Natural killer cell (primary cell): ENCODE measurements at places on chromosomes 16 and 17. TPM values are rescaled to one million over a fixed set of nuclear protein-coding genes. Genes with fewer than 3 reads are reported as not detected.

Gene TAC4
- total RNA-seq, result not detected

DNA sequence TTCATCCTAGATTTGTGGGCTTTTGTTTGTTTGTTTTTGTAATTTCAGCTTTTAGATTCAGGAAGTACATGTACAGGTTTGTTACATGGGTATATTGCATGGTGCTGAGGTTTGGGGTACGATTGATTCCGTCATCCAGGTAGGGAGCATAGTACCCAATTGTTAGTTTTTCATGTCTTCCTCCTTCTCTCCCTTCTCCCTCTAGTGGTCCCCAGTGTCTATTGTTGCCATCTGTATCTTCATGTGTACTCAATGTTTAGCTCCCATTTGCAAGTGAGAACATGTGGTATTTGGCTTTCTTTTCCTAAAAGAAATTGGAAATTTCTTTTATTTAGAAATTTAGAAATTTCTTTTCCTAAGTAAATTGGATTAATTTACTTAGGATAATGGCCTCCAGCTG lies 37.1 kb upstream of the BCAS3 start:
- no peaks in the 10 kb centered on the region for H3K27me3 ChIP-seq
- H3K36me3 ChIP-seq, result peaks cover 7% of the 10 kb centered on the region
- H3K4me3 ChIP-seq, result no peak overlapping the region
- H3K27ac ChIP-seq, result no peak overlapping the region
- no peaks in the 10 kb centered on the region for H3K4me1 ChIP-seq

Gene ATF7IP2
- 43.8 TPM for total RNA-seq

Gene C17orf107
- total RNA-seq, result 24.4 TPM

DNA sequence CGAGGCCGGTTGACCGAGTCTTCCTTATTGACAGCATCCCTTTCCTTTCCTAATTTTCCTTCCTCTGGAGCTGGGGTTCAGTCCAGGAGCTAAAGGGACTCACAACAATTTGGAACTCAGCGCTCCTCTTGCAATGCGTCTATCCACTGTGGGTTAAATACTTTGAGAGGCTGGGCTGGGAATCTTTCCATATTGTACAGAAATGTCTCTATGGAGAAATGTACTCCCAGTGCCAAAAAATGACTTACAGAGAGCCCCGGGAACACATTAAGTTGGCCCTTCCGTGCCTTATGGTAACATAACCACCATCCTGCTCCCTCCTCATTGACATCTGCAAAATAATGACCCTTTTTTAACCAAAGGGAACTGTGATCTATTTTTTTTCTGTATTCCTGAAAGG lies 192.8 kb downstream of the FTO start:
- H3K36me3 ChIP-seq, result no peaks in the 10 kb centered on the region
- H3K4me1 ChIP-seq, result no peaks in the 10 kb centered on the region
- no peak overlapping the region for H3K27ac ChIP-seq
- H3K27me3 ChIP-seq, result no peaks in the 10 kb centered on the region

GRCh38 chr17:28191018-28191417 lies 128.0 kb upstream of the TMEM97 start:
- no peak for DNase-seq
- no peaks in the 10 kb centered on the region for H3K27me3 ChIP-seq
- no peak overlapping the region for H3K27ac ChIP-seq
- no peak overlapping the region for H3K4me3 ChIP-seq

DNA sequence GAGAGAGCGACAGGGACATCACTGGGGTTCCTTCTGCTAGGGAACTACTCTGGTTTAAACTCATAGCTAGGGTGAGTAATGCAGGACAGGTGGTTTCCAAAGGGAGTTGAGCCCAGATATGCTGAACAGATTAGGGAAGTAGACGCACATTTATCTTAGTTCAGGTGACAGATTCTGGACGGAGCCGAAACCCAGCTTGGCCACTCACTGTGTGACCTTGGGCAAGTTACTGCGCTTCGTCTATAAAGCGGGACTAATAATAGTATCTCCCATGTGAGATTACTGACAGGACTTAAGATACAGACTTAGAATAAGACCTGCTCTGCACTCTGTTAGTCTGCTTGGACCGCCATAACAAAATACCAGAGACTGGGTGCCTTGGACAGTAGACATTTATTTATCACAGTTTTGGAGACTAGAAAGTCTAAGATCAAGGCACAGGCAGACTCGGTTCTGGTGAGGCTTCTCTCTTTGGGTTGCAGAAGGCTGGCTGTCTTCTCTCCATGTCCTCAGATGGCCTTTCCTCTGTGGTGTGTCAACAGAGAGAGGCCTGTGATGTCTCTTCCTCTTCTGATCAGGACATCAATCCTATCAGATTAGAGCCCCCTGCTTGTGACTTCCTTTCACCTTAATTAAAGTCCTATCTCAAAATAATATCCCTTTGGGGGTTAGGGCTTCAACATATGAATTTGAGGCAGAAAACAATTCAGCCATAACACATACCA lies 12.1 kb downstream of the SCNN1G start:
- no peak overlapping the region for H3K27ac ChIP-seq
- no peak overlapping the region for H3K4me3 ChIP-seq
- no peaks in the 10 kb centered on the region for H3K27me3 ChIP-seq
- H3K4me1 ChIP-seq, result no peaks in the 10 kb centered on the region
- no peak for DNase-seq

Gene SYT17
- 0.65 TPM for total RNA-seq

- no peak overlapping the region for H3K4me3 ChIP-seq
- peaks cover 19% of the 10 kb centered on the region for H3K4me1 ChIP-seq
- H3K27me3 ChIP-seq, result no peaks in the 10 kb centered on the region
- no peak for DNase-seq
- H3K36me3 ChIP-seq, result peaks cover 79% of the 10 kb centered on the region
- no peak overlapping the region for H3K27ac ChIP-seq
Observed at GRCh38 chr17:17156511-17156910, 49.6 kb downstream of the PLD6 start.

GRCh38 chr17:41284043-41284442 lies 8.5 kb downstream of the KRTAP9-7 start:
- H3K4me3 ChIP-seq, result no peak overlapping the region
- H3K36me3 ChIP-seq, result no peaks in the 10 kb centered on the region
- no peak overlapping the region for H3K27ac ChIP-seq
- H3K4me1 ChIP-seq, result no peaks in the 10 kb centered on the region
- peak; percentile 1 for DNase-seq

- H3K4me3 ChIP-seq, result no peak overlapping the region
- peaks cover 4% of the 10 kb centered on the region for H3K27me3 ChIP-seq
Observed at GRCh38 chr17:31564291-31564690, 172.8 kb downstream of the RAB11FIP4 start.

- no peak for DNase-seq
- H3K4me1 ChIP-seq, result no peaks in the 10 kb centered on the region
- no peaks in the 10 kb centered on the region for H3K27me3 ChIP-seq
- H3K36me3 ChIP-seq, result peaks cover 2% of the 10 kb centered on the region
Observed at GRCh38 chr17:61088556-61088955, 311.1 kb upstream of the TBX2 start.

GRCh38 chr17:36755586-36755985 lies 154.2 kb downstream of the MRM1 start:
- H3K4me1 ChIP-seq, result no peaks in the 10 kb centered on the region
- no peak overlapping the region for H3K27ac ChIP-seq
- no peaks in the 10 kb centered on the region for H3K36me3 ChIP-seq
- peak; percentile 64 for DNase-seq

DNA sequence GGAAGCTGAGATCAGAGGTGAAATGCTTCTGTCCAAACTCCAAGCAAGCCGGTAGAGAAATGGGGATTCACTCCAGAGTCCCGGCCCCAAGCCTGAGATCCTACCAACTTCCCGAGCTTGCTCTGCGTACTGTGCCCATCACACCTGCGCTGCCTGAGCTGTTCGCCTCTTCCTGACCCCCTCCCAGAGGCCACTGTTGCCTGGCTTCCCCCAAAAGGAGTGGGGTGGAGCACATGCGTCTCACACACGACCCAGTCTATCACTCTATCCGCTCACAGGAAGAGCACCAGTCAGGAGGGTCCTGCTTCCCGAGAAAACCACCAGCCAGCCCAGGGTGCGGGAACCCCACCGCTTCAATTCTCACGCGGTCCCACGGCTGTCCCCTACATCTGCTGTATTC lies 13.5 kb upstream of the C16orf95 start:
- no peak overlapping the region for H3K4me3 ChIP-seq
- H3K27ac ChIP-seq, result no peak overlapping the region
- no peaks in the 10 kb centered on the region for H3K27me3 ChIP-seq
- peaks cover 40% of the 10 kb centered on the region for H3K36me3 ChIP-seq
- no peaks in the 10 kb centered on the region for H3K4me1 ChIP-seq

Gene MT1G
- total RNA-seq, result not detected

- H3K4me3 ChIP-seq, result no peak overlapping the region
- no peaks in the 10 kb centered on the region for H3K27me3 ChIP-seq
- peak overlapping the region; percentile 83 for H3K27ac ChIP-seq
- peaks cover 32% of the 10 kb centered on the region for H3K4me1 ChIP-seq
- DNase-seq, result peak; percentile 14
- H3K36me3 ChIP-seq, result peaks cover 12% of the 10 kb centered on the region
Observed at GRCh38 chr16:88045820-88046303, 94.6 kb downstream of the BANP start.

DNA sequence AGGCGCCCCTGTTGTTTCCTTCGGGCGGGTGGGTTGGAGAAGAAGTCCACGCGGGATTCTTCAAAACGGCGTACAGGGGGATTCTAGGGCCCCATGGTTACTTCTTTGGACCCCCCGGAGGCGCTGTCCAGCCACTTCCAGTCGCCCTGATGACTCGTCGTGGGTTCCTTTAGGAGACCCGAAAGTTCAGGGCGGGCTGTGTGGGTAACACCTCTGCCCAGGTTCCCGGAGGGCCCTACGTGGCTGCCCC lies 716 bp upstream of the HIC1 start:
- peak overlapping the region; percentile 31 for H3K4me3 ChIP-seq
- no peak for DNase-seq
- peak overlapping the region; percentile 48 for H3K27ac ChIP-seq
- no peaks in the 10 kb centered on the region for H3K36me3 ChIP-seq

DNA sequence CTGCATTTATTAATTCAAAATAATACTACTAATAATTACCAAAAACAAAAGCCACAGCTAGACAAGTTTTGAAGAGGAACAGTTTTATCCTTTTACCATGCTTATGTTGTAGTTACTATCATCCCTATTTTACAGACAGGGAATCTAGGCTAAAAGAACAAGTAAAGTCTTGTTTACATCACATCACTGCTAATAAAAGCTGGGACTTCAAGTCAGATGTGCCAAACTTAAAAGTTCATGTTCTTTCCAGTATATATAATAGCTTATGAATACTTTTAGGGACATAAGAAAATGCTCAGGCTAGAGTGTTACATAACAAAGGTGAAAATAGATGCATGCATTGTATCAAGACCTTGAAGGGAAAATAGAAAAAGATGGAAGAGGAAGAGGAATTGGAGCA lies 234.2 kb downstream of the CDH11 start:
- H3K4me3 ChIP-seq, result no peak overlapping the region
- no peaks in the 10 kb centered on the region for H3K36me3 ChIP-seq
- no peak overlapping the region for H3K27ac ChIP-seq
- no peaks in the 10 kb centered on the region for H3K4me1 ChIP-seq
- H3K27me3 ChIP-seq, result no peaks in the 10 kb centered on the region
- DNase-seq, result no peak

- no peak for DNase-seq
- H3K4me3 ChIP-seq, result no peak overlapping the region
Observed at GRCh38 chr16:1747934-1748333, 23.4 kb downstream of the NME3 start.

Gene MCRIP2
- total RNA-seq, result 11.3 TPM

- peaks cover 35% of the 10 kb centered on the region for H3K4me1 ChIP-seq
- no peaks in the 10 kb centered on the region for H3K27me3 ChIP-seq
- peak within 1 kb of the TSS; percentile 11 for H3K27ac ChIP-seq
- H3K36me3 ChIP-seq, result peaks cover 47% of the 10 kb centered on the region
Observed at GRCh38 chr17:1649844-1650501, at the start of gene RILP. Gene RILP, minus strand, starts transcription at chr17:1649866. Its CDS starts 62 bp downstream, at chr17:1649804.

- no peaks in the 10 kb centered on the region for H3K36me3 ChIP-seq
- no peak for DNase-seq
- H3K27me3 ChIP-seq, result no peaks in the 10 kb centered on the region
- H3K4me3 ChIP-seq, result no peak overlapping the region
- H3K27ac ChIP-seq, result no peak overlapping the region
Observed at GRCh38 chr17:70295731-70296130, 126.4 kb downstream of the KCNJ2 start.

- H3K4me3 ChIP-seq, result no peak overlapping the region
- H3K27me3 ChIP-seq, result no peaks in the 10 kb centered on the region
- DNase-seq, result no peak
- peaks cover 28% of the 10 kb centered on the region for H3K4me1 ChIP-seq
- H3K27ac ChIP-seq, result no peak overlapping the region
- H3K36me3 ChIP-seq, result peaks cover 66% of the 10 kb centered on the region
Observed at GRCh38 chr17:41975099-41976083, 8.8 kb downstream of the CNP start.

- H3K27ac ChIP-seq, result no peak within 1 kb of the TSS
- H3K4me1 ChIP-seq, result no peaks in the 10 kb centered on the region
- no peaks in the 10 kb centered on the region for H3K36me3 ChIP-seq
- peaks cover 10% of the 10 kb centered on the region for H3K27me3 ChIP-seq
Observed at GRCh38 chr16:55323637-55324271, at the start of gene IRX6. Gene IRX6, plus strand, starts transcription at chr16:55324203. Its CDS starts 889 bp downstream, at chr16:55325092.

DNA sequence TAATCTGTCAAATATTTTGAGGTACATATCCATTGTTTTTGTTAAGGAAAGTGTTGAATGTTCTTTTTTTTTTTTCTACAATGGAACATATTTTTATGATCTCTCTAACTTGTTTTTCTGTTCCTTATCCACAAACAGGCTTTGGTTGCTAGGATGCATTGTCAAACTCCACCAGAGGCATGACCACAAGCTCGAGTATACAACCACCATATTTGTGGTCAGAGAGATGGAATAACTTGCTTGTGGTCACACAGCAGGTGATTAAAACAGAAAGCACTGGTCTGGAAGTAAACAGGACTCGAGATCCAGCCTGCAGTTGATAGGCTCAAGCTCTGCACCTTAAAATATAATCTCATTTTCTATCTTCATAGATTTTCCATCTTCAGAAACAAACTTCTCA lies 105.8 kb upstream of the ADAMTS18 start:
- H3K36me3 ChIP-seq, result no peaks in the 10 kb centered on the region
- no peak overlapping the region for H3K4me3 ChIP-seq
- no peaks in the 10 kb centered on the region for H3K27me3 ChIP-seq
- no peak overlapping the region for H3K27ac ChIP-seq
- H3K4me1 ChIP-seq, result no peaks in the 10 kb centered on the region

- no peaks in the 10 kb centered on the region for H3K36me3 ChIP-seq
- no peak for DNase-seq
Observed at GRCh38 chr17:81184555-81184954, 18.5 kb upstream of the AATK start.

GRCh38 chr17:50556803-50557202 lies 3.7 kb upstream of the CACNA1G start:
- DNase-seq, result no peak
- no peaks in the 10 kb centered on the region for H3K36me3 ChIP-seq
- no peak overlapping the region for H3K27ac ChIP-seq
- peaks cover 29% of the 10 kb centered on the region for H3K4me1 ChIP-seq

GRCh38 chr16:9256196-9256595 lies 164.8 kb downstream of the HAPSTR1 start:
- H3K27me3 ChIP-seq, result no peaks in the 10 kb centered on the region
- H3K4me1 ChIP-seq, result no peaks in the 10 kb centered on the region
- no peak overlapping the region for H3K4me3 ChIP-seq
